ENCODE measurements at places on chromosomes 16 and 17.
A peak's percentile ranks its signal among the peaks of the same experiment; 100 is the strongest.

DNA sequence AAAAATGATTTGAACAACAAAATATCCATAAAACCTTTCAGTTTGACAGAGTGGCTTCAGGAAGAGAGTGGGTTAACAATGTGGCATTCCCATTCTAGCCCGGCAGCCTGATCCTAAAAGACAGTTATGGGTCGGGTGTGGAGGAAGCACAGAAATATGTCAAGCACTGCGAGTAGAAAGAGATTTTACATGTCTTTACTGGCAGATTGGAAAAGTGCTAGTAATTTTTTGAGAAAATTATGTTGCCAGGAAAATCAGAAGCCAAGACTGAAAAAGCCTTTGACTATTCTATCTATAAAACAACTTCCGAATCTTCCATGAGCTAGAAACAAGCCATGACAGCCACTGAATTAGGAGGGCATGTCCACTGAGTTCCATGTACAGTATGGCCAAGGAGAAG is 5.8 kb downstream of the CCL2 start:
- no peak for DNase-seq

- DNase-seq, result no peak
These were observed 79.6 kb downstream of the MGAT5B start for GRCh38 chr17:76947771-76948170.

GRCh38 chr16:79642652-79643051 is 42.1 kb upstream of the MAF start:
- no peak for DNase-seq

- DNase-seq, result no peak
These were observed 84.6 kb upstream of the GRIN2A start for GRCh38 chr16:10266809-10267208.

- no peak for DNase-seq
These were observed 37.8 kb downstream of the ITGAE start for GRCh38 chr17:3762922-3763776.

DNA sequence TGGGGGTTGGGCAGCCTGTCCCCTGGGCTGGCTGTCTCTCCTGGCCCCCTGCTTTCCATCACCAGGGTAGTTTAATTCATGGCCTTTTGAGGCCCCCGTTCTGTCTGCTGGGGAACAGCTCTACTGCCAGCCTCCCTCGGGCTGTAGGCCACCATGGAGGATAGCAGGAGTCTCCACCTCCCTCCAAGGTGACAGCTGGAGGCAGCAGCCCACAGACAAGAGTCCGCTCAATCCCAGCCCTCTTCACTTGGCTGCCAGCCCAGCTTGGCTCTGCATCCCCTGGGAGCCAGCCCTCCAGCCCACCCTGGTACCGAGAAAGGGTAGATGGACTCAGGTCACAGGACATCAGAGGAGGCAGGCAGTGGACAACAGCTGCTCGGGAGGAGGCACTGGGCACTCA is 194.6 kb upstream of the SDK2 start:
- DNase-seq, result peak; percentile 66

Data from NCI-H82 (cell line).